Lower lobe of right lung (tissue), 2 donors: ENCODE measurements at places on chromosomes 1 and 21. TPM values are rescaled to one million over a fixed set of nuclear protein-coding genes. Genes with fewer than 3 reads are reported as not detected.

DNA sequence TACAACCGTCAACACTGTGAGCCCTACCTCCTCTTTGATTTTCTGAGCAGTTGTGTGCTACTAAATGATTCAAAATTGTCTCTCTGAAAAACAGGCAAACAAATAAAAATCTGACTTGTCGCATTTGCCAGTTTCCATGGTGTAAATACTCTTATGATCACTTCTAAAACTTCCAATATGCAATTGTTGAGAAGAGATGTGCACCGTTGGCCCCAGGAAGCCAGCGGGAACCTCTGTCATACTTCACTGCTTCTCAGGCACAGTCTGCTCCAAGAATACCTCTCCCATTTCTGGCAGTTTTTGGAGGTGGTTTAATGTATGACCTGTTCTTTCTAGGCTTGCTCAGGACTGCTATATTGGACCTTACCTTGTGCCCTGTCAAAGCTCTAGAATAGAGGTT lies 196.0 kb upstream of the NCAM2 start:
- no peak for DNase-seq
- H3K36me3 ChIP-seq, result no peaks in the 10 kb centered on the region
- no peak overlapping the region for H3K4me3 ChIP-seq
- no peaks in the 10 kb centered on the region for H3K4me1 ChIP-seq

- H3K27ac ChIP-seq, result no peak overlapping the region
- H3K36me3 ChIP-seq, result no peaks in the 10 kb centered on the region
- H3K4me1 ChIP-seq, result no peaks in the 10 kb centered on the region
- no peak overlapping the region for H3K4me3 ChIP-seq
- no peak for DNase-seq
Observed at GRCh38 chr21:24023402-24023801, 1583.9 kb downstream of the MRPL39 start.

DNA sequence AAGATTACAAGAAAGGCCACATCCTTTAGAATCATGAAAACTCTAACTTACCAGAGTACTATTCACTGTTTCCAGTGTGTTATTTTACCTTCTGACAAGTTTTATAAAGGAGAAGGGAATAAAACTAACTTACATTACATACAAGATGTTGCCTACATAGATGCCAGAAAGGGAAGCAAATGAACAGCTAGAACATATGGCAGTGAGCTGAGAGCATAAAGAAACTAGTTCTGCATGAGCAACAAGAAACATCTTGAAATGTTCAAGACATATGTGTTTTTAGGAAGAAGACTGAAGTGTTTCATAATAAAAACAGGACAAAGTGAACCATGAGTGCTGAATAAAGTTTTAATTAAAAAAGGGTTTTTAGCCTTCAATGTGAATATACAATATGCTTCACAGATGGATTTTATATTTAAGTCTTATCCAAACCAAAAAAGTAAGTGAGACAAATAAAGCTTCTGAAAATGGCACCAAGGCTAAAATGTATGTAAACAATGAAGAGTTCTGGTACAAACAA lies 39.4 kb downstream of the SLC5A9 start:
- no peaks in the 10 kb centered on the region for H3K27me3 ChIP-seq
- H3K36me3 ChIP-seq, result no peaks in the 10 kb centered on the region
- H3K4me3 ChIP-seq, result no peak overlapping the region

DNA sequence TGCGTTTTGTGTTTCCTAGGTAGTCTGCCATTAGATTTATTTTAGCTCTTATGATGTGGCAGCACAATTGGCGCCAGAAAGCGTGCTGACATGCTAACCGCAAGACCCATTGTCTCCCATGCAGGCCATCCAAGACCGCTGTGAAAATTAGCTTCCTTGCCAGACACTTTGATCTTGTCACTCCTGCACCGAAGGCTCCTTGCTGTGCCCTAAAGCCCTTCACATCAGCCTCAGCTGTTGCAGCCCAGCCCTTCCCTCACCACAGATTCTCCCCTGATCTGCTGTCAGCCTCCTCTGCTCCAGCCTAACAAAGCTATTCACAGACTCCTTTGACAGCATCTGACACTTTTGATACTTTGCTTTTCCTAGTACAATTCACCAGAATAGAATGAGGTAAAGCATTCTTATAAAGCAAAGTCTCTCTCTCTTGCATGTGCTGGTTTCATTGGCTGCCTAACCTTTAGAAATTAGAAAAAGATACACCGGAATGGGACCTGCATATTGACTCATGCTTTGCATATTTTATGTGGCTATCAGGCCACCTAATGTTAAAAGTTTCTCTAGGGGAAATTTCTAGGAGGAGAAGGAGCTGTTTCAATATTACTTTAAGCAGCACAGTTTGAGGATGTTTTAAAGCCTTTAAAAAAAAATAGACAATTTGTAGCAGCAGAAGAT lies 280.3 kb upstream of the FMN2 start:
- H3K4me1 ChIP-seq, result peaks cover 6% of the 10 kb centered on the region
- H3K4me3 ChIP-seq, result no peak overlapping the region
- H3K27me3 ChIP-seq, result no peaks in the 10 kb centered on the region

DNA sequence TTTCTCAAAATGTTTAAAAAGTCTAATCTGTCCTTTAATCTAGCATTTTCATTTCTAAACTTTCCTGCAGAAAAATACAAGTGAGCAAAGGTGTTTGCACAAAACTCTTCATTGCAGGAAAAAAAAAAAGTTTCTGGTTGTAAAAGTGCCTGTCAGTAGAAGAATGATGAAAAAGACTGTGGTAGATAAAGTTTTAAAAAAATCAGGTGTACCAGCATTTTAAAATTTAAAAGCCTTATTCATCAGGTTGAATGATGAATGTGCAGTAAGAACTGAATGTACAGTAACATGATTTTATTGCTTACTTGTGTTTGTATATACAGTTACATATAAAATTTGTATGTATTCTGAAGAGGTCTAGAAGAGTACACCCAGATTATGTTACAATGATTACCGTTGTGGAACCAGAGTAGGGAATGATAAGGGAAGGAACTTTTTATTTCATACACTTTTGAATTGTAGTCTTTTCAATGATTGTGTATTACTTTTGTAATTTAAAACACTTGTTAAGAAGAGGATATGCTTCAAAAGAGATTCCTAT lies 54.0 kb downstream of the FNBP1L start:
- H3K4me3 ChIP-seq, result no peak overlapping the region
- H3K27me3 ChIP-seq, result no peaks in the 10 kb centered on the region
- no peak for DNase-seq
- H3K27ac ChIP-seq, result no peak overlapping the region
- no peaks in the 10 kb centered on the region for H3K36me3 ChIP-seq
- H3K4me1 ChIP-seq, result peaks cover 7% of the 10 kb centered on the region

DNA sequence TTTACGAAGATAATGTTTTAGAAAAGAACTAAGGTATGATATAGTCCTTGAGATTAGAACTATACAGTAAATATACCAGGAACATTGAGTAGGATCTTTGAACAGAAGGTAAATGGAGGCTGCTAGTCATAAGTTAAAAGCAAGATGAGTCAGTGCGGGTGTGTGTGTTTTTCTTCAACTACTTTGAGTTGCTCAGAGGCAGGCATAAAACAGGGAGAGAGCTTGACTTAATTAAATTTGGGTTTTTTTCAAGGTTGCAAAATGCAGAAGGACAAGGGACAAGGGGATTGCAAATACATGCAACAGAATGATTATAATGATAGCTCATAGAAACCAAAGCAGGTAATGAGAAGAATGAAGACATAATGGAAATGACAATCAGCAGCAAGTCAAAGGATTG lies 815.1 kb downstream of the NCAM2 start:
- no peaks in the 10 kb centered on the region for H3K27me3 ChIP-seq
- no peak overlapping the region for H3K4me3 ChIP-seq
- DNase-seq, result no peak
- no peaks in the 10 kb centered on the region for H3K36me3 ChIP-seq
- no peaks in the 10 kb centered on the region for H3K4me1 ChIP-seq

GRCh38 chr1:201632364-201632952 lies 93.5 kb downstream of the NAV1 start:
- peaks cover 58% of the 10 kb centered on the region for H3K4me1 ChIP-seq
- H3K27ac ChIP-seq, result no peak overlapping the region
- no peak for DNase-seq
- no peaks in the 10 kb centered on the region for H3K36me3 ChIP-seq
- no peaks in the 10 kb centered on the region for H3K27me3 ChIP-seq
- H3K4me3 ChIP-seq, result no peak overlapping the region

DNA sequence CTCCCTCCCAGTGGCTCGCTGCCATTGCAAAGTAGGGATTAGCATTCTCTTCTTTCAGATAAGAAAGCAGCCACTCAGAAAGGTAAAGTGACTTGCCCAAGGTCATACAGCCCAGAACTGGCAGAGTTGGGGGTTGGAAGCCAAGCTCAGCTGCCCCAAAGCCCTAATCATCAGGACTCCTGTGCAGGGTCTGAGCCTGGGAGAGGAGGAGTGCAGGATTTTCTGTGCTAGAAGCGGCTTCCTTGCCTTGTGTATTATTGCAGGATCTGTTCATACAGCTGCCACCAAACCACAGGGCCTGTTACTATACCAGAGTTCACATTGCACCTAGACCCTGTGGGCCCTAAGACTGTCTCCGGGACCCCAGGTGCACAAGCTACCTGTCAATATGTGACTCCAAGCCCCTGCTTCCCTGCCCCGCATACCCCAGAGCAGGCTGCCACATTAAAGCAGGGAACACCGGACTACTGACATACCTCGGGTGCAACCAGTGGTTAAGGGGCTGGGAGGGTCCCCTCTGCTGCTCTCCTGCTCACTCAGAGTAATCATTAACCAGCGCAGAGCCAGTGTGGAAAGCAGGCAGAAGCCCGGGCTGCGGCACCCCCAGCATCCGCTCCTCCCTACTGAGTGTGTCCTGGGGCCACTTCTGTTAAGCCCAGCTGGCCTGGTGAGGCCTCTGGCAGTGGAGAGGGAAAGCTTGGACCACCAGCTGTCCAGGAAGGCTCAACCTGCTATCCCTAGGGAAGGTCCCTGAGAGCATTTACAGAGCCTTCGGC lies 15.8 kb downstream of the HSPG2 start:
- H3K36me3 ChIP-seq, result no peaks in the 10 kb centered on the region
- DNase-seq, result no peak
- H3K27me3 ChIP-seq, result no peaks in the 10 kb centered on the region
- peaks cover 59% of the 10 kb centered on the region for H3K4me1 ChIP-seq

GRCh38 chr1:9437961-9438430 lies 101.3 kb upstream of the SLC25A33 start:
- no peak for DNase-seq
- no peaks in the 10 kb centered on the region for H3K36me3 ChIP-seq
- no peak overlapping the region for H3K4me3 ChIP-seq
- H3K27ac ChIP-seq, result peak overlapping the region; percentile 64
- no peaks in the 10 kb centered on the region for H3K27me3 ChIP-seq
- peaks cover 43% of the 10 kb centered on the region for H3K4me1 ChIP-seq

GRCh38 chr1:180566026-180566425 lies 7.3 kb downstream of the OVAAL start:
- peaks cover 5% of the 10 kb centered on the region for H3K4me1 ChIP-seq
- H3K27ac ChIP-seq, result no peak overlapping the region
- H3K27me3 ChIP-seq, result no peaks in the 10 kb centered on the region
- H3K36me3 ChIP-seq, result no peaks in the 10 kb centered on the region
- no peak for DNase-seq

DNA sequence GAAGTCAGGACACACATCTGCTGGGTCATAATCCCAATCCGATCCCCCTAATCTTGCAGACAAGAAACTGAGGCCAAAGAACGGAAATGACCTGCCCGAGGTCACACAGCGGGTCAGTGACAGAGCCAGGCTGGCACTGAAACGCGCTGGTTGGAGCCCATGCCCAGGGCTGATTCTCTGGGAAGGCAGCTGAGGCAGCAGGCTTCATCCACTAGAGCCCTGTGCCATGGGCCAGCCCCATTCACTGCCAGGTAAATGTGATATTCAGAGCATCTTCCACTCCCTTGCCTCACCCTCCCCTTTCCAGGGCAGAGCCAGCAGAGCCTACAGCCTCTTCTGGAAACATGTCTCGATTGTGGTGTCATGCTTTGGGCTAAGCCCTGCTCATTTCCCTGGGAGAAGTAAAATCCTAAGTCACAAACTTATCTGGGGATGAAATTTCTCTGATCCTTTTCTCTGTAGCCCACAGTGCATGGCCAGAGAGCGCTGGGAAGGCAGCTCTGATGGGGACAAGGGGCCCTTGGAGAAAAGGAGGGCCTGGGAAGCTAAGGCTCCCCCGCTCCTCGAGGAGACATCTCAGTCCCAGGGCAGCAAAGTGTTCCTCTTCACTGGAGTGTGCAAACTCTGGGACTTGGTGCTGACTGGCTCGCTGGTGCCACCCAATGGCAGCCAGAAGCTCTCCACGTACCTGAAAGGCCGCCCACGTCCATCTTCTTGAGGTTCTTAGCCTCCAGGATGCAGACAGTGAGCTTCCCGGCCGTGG lies 110.4 kb downstream of the SYT2 start:
- H3K36me3 ChIP-seq, result no peaks in the 10 kb centered on the region
- DNase-seq, result peak; percentile 61
- peaks cover 11% of the 10 kb centered on the region for H3K27me3 ChIP-seq
- no peak overlapping the region for H3K27ac ChIP-seq
- no peaks in the 10 kb centered on the region for H3K4me1 ChIP-seq

DNA sequence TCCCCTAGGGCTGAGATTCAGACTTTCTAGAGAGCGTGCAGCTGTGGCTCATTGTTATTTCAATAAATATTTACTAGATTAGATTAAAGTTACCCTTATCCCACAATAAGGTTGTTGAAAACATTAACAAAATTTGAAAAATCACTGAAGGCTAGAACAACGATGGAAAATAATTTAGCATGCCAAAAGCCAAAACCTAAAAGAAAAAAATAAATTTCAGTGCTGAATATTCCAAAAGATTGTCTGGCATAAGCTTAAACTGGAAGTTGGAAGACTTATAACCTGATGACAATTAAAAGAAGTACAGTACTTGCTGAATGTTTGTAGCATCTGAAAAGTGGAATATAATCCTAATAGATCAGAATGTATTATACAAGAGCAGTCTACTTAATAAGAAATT lies 221.3 kb downstream of the USH2A start:
- no peak overlapping the region for H3K4me3 ChIP-seq
- no peaks in the 10 kb centered on the region for H3K4me1 ChIP-seq
- H3K27me3 ChIP-seq, result no peaks in the 10 kb centered on the region
- no peak overlapping the region for H3K27ac ChIP-seq

DNA sequence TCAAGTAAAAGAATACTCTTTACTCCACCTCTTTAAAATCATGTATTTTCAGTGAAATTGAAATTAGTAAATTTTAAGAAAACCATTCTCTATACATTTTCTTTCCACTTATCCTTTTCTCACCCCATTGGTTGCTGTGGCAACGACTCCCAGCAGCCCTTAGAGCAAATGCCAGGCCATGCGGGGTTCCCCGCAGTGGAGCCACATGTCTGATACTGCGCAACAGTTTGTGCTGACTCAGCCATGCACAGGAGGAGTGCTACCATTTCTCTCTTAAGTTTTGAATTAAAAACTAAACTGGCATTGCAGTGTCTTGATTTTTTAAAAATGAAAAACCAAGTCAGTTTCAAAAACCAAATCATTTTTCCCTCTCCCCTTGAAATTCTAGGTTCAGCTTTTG lies 214.1 kb upstream of the L1TD1 start:
- no peak for DNase-seq
- no peaks in the 10 kb centered on the region for H3K36me3 ChIP-seq
- no peaks in the 10 kb centered on the region for H3K27me3 ChIP-seq
- no peaks in the 10 kb centered on the region for H3K4me1 ChIP-seq
- H3K27ac ChIP-seq, result no peak overlapping the region

GRCh38 chr1:14254251-14254650 lies 344.2 kb upstream of the KAZN start:
- H3K27ac ChIP-seq, result no peak overlapping the region
- H3K27me3 ChIP-seq, result no peaks in the 10 kb centered on the region
- no peak for DNase-seq

The PLA2G4A gene
- total RNA-seq, result 10.1 TPM

The RNF207 gene
- 14.0 TPM for total RNA-seq

The ZBTB8A gene
- total RNA-seq, result 8.4 TPM

The MAP7D1 gene
- total RNA-seq, result 120 TPM

The LRRN2 gene
- 2.5 TPM for total RNA-seq

The HAX1 gene
- 75.4 TPM for total RNA-seq

The CAMK1G gene
- 0.56 TPM for total RNA-seq

The OR2T29 gene
- total RNA-seq, result not detected

The NECTIN4 gene
- 6.2 TPM for total RNA-seq
